ENCODE measurements at places on chromosomes 4 and X.

- peak; percentile 34 for DNase-seq
These were observed 70.8 kb upstream of the HHIP start for GRCh38 chr4:144575181-144575580.

DNA sequence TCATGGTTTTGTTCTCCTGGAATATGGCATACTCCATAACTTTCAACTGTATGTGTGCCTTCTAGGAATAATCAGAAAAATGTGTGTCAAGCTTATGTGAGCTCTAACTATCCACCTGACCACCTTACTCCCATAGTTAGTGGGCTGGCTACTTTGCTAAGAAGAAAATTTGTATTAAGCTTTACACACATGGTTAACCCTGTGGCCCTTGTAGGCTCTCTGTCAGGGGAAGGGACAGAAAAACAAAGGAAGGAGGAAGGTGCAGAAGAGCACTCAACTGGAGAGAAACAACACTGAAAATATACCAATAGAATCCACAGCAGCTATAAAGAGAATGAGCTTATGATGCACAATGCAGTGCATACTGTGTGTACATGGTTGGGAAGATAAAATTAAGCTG is 84.6 kb downstream of the PPP3CA start:
- no peak for DNase-seq

- DNase-seq = no peak
These were observed 30.1 kb upstream of the BBS7 start for GRCh38 chr4:121900132-121900983.

DNA sequence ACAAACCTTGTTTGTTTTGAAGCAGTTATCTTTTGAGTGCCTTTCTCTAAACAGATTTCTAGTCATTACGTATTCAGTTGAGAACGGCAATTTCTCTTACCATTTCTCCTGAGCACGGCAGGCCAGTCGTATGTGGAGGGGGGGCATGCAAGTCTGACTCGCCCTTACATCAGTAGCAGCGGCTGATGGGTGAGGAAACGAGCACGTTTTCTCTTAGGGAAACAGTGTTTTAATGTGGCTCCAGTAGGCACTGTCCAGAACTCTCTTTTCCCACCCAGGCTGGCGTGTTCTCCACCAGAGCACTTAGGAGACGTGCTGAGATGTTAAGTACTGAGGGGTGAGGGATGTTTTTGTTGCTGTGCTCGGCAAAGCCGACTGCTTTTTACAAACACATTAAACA is 240.5 kb downstream of the STIM2 start:
- DNase-seq = no peak

DNA sequence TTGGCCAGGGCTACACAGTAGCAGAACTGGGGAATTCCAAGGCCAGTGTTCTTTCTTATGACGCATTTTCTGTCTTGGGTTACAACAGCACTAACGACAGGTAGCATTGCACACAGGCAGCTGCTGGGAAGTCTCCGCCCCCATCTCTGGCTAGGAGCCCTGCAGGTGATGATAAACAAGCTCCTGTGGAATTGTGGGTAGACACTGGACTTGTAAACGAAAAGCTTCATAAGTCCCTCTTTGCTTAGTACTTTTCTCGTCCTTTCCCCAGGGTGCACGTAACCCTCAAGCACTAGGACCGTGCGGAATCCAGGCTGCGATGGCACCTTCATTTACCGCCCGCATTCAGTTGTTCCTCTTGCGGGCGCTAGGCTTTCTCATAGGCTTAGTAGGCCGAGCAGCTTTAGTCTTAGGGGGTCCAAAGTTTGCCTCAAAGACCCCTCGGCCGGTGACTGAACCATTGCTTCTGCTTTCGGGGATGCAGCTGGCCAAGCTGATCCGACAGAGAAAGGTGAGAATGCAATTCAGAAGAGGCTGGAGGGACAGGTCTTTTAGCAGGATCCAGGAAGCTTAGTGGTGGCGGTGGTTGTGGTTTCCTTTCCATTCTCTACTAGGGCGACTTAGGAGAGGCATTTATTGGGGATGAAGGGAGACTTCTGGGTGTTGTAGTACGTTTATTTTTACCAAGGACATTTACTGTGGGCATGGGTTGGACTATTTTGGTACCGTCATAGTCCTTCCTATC is at the start of gene FAAH2:
Gene FAAH2 (plus strand): TSS at position 200 of the 745 bp plus-strand sequence. CDS start 120 bp downstream, at position 320.
- peak; percentile 18 for DNase-seq

DNA sequence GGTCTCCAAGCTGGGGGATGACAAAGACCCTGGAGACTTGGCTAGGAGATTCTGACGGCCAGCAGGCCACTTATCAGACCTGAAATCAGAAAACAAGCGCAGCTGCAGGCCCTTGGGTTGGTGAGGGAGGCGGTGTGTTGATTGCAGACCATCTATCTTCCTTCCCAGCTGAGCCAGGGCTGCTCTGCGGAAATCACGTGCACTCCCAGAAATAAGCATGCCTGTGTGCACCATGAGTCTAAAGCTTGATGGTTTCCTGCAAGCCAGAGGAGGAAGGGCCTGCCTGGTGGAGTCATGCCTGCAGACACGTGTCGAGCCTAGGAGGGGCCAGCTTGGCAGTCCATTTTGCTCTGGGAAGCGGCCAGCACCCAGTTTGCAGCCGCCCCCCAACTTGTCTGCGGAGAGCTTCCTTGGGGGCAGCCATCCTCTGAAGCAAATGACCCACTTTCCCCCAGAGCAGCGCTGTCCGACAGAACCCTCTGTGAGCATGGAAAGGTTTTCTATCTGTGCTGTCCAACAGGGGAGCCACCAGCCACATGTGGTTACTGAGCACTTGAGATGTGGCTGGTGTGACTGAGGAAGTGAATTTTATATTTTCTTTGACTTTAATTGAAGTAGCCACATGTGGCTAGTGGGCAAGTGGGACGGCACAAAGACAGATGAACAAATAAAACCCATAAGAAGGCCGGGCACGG is 175.7 kb upstream of the BCOR start:
- DNase-seq = no peak

- no peak for DNase-seq
These were observed 154.2 kb upstream of the NEIL3 start for GRCh38 chr4:177155454-177155853.

- no peak for DNase-seq
These were observed 520 bp downstream of the ACOX3 start for GRCh38 chr4:8439914-8440491.

DNA sequence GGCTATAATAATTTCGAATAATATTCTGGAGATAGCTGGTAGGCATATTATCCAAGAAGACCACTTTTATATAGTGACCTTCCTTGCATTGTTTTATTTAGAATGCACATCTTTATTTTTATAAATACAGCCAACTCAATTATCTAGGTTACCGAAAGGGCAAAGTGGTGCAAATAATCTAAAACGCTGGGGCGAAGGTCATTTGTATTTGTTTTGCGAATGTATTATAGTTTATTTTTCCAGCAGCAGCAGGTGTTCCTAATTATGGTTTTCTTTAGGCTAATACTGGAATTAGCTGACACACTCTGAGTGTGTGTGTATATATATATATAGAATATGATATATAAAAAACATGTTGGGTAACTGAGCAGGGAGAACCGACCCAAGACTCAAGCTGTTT is 48.1 kb upstream of the RAP2C start:
- no peak for DNase-seq

- DNase-seq = no peak
These were observed 20.7 kb downstream of the FHDC1 start for GRCh38 chr4:152956650-152957436.

- no peak for DNase-seq
These were observed 5.3 kb upstream of the AGA start for GRCh38 chr4:177447417-177448004.

GRCh38 chr4:147586637-147587036 is 30.6 kb upstream of the TMEM184C start:
- no peak for DNase-seq

DNA sequence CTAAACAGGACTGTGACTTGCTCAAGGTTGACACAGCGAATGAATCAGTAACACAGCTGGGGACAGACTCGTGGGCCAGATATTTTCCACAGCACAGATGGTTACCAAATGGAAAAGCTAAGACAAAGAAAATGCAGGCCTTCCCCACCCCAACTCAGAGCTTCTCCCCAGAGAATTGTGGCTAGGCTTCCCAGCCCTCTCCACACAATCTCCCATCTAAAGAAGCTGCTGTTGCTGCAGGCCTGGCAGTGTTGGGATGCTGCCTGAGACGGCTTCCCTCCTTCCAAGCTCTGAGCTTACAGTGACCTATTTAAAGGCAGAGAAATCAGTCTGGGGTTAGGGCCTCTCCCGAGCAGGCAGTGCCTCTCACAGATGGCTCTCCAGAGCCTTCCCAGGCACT is 46.5 kb upstream of the PGRMC1 start:
- DNase-seq = no peak

DNA sequence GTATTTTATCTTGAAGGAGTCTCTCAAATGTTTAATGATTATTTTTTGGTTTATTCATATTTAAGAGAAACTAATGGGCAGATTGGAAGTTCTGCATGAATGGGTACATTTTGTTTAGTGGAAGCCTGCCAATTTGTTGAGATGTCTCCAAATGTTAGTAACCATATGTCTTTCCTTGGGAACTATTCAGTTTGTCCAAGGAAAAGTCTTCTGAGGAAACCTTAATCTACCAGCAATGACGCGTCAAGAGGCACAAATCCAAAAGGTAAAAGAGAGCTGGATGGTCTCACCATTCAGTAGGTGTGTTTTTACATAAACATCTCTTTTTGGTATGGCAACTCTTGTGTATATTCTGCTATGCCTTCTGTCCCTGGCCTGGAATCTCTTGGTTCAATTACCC is 37.4 kb upstream of the NDST3 start:
- no peak for DNase-seq

DNA sequence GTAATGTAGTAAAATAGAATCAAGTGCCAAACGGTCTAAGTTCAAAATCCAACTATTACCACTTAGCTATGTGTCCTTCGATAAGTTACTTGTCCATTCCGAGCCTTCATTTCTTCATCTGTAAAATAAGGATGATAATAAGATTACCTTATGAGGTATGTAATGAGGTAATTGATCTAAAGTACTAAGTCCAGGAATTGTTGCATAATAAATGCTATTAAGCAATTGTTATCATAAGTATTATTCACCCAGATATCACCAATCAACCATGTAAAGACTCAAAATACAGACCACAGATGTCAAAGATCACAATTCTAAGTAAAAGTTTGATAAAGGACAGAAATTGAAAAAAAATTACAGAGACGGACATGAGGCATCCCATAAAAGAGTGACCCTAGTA is 168.4 kb upstream of the POU3F4 start:
- no peak for DNase-seq

DNA sequence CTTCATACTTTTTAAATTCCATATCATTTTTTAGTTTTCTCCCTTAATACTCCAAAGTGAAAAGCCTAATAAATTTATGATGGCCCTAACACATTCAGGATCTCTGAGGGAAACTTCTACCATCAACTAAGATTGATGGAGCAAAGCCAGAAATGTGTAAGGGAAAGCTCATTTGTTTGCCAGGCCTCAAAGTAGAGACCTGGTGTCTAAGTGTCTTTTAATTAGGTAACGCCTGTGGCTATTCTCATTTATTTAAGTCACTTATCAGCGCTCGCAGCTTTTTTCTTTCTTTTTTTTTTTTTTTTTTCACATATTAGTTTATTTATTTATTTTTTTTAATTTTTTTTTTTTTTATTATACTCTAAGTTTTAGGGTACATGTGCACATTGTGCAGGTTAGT is 242.4 kb downstream of the TMA16 start:
- DNase-seq = no peak

DNA sequence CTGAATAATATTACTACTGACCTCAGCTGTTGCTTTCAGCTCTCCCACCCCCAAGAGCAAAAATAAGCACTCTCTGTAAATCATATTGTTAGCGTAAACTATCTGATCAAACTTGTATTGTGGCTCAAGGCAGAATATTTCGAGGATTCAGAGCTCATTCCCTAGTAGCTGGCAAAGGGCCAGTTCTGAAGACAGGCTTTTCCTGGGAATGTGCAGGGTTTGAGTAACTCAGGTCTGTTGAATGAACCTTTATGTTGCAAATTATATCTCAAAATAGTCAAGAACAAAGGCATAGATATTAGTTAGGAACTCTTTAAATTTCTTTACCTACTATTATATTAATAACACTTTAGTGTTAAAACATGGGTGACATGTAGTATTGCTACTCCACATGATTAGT is 454.9 kb downstream of the CCSER1 start:
- no peak for DNase-seq

- DNase-seq = no peak
These were observed 186.7 kb upstream of the PSAPL1 start for GRCh38 chr4:7621252-7622035.

DNA sequence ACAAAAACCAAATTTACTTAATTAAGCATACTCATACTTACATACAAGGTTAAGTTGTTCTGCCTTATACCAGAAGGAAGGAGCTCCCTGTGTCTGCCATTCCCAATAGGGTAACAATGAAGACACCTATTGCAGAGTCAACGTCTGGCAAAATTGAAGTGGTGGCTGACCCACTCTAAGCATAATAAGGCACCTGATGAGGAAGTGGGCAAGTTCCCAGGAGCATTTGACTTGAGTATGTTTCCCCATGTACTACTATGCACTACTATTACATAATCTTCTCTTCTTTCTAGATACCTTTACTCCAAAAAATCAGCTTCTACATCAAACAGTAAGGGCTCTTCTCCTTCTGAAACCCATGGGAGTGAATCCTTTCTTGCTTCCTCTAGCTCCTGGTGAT is 591.5 kb downstream of the PPARGC1A start:
- no peak for DNase-seq

- no peak for DNase-seq
These were observed 258.0 kb upstream of the ETNPPL start for GRCh38 chr4:109020861-109021260.
